ENCODE measurements at places on chromosomes 3 and 15.

DNA sequence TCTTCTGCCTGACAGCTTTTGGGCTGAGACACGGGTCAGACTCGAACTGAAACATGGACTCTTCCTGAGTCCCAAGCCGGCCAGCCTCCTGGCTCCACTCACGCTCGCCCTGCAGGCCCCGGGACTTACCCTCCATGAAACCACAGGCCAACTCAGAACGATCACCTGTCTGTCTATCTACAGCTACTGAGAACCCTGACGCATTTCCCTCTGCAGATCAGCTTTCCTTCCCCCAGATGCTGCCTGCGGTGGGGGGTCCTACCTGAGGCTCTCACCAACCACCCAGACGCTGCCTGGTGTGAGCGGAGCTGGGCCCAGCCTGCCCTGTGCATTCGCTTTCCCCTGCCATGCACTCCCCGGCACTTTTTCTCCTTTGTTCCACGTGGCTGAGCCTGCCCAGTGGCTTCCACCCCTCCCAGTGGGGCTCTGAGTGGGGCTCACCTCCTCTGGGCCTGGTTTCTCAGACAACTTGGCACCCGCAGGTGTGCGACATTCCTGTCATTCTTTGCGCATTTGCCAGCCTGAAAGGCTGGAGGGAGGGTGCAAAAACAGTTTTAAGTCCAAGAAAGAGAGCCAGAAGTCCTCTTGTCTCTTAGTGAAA lies 60.2 kb downstream of the PLXNA1 start:
- H3K27ac ChIP-seq: no peak overlapping the region
- DNase-seq: no peak
- H3K27me3 ChIP-seq: no peaks in the 10 kb centered on the region
- no peaks in the 10 kb centered on the region for H3K4me1 ChIP-seq
- H3K36me3 ChIP-seq: no peaks in the 10 kb centered on the region
- H3K4me3 ChIP-seq: no peak overlapping the region

DNA sequence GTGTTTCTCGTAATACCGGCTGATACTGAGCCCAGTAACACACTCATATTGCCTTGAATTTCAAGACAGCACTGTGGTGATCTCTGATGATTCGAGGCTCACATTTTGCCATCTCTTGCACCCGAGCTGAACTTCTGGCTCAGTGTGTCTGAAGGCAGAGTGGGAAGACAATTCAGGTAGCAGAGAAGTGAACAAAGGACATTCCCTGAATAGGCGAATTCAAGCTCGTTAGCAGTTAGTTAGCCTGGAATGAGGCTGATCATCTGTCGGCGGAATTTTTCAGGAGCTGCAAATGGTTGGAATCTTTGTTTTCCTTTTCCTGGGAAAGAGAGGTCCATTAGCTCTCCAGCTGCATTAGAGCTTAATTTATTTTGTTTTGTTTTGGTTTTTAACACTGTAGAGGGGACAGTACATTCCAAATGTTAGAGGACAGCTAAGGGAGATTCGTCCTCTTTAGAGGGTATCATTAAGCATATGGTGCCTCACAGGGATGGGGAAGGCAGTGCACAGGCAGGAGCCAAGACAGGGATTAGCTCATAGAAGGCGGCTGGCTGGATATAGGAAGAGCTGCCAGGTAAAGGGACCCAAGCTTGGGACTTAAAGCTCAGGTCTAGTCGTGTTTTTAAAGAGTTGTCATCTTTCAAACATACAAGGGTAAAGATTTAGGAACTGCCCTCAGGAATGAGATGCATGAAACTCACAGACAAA lies 119.7 kb upstream of the DLG1 start:
- no peaks in the 10 kb centered on the region for H3K36me3 ChIP-seq
- H3K27ac ChIP-seq: no peak overlapping the region
- H3K27me3 ChIP-seq: no peaks in the 10 kb centered on the region
- DNase-seq: no peak

- H3K4me1 ChIP-seq: no peaks in the 10 kb centered on the region
- no peak for DNase-seq
- H3K27me3 ChIP-seq: no peaks in the 10 kb centered on the region
- no peak overlapping the region for H3K4me3 ChIP-seq
- H3K36me3 ChIP-seq: no peaks in the 10 kb centered on the region
Observed at GRCh38 chr15:59255680-59256336, 49.2 kb downstream of the LDHAL6B start.

- no peaks in the 10 kb centered on the region for H3K27me3 ChIP-seq
- H3K27ac ChIP-seq: no peak overlapping the region
- H3K4me1 ChIP-seq: no peaks in the 10 kb centered on the region
- DNase-seq: no peak
- no peaks in the 10 kb centered on the region for H3K36me3 ChIP-seq
Observed at GRCh38 chr15:49082960-49083359, 36.7 kb upstream of the SECISBP2L start.

- H3K4me1 ChIP-seq: no peaks in the 10 kb centered on the region
- no peak overlapping the region for H3K27ac ChIP-seq
- no peaks in the 10 kb centered on the region for H3K27me3 ChIP-seq
- no peak overlapping the region for H3K4me3 ChIP-seq
Observed at GRCh38 chr3:193943200-193943599, 192.7 kb upstream of the HES1 start.

GRCh38 chr15:24899795-24900194 lies 55.0 kb upstream of the SNRPN start:
- H3K27me3 ChIP-seq: no peaks in the 10 kb centered on the region
- no peak for DNase-seq
- H3K36me3 ChIP-seq: no peaks in the 10 kb centered on the region
- no peak overlapping the region for H3K4me3 ChIP-seq

DNA sequence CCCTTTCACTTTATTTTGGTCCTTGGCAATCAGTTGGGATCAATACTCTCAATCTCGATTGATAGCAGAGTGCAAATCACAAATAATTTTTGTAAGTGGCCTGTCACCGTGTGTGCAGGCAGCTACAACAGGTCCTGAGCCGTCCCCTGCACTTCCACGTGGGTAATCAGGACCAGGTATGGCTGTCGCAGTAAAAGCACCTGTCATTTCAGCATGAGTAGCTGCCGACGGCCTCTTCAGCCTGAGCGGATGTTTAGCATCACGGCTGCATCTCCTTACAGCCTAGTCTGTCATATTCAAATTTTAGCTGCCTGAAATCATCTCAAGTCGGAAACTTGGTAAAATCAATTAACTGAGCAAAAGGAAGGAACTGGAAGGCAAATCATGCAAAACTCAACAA lies 53.0 kb upstream of the FOXP1 start:
- H3K4me3 ChIP-seq: no peak overlapping the region
- no peaks in the 10 kb centered on the region for H3K4me1 ChIP-seq
- no peak overlapping the region for H3K27ac ChIP-seq
- no peaks in the 10 kb centered on the region for H3K27me3 ChIP-seq
- DNase-seq: no peak

GRCh38 chr15:66774001-66774814 lies 72.2 kb downstream of the SMAD6 start:
- H3K27ac ChIP-seq: peak overlapping the region; percentile 61
- peak; percentile 89 for DNase-seq
- no peaks in the 10 kb centered on the region for H3K27me3 ChIP-seq

- no peak for DNase-seq
- H3K4me3 ChIP-seq: no peak overlapping the region
- no peak overlapping the region for H3K27ac ChIP-seq
- no peaks in the 10 kb centered on the region for H3K36me3 ChIP-seq
- no peaks in the 10 kb centered on the region for H3K27me3 ChIP-seq
Observed at GRCh38 chr3:148379763-148380382, 317.8 kb upstream of the AGTR1 start.

- no peak overlapping the region for H3K27ac ChIP-seq
- no peaks in the 10 kb centered on the region for H3K36me3 ChIP-seq
Observed at GRCh38 chr3:110236976-110237610, 834.5 kb upstream of the NECTIN3 start.

DNA sequence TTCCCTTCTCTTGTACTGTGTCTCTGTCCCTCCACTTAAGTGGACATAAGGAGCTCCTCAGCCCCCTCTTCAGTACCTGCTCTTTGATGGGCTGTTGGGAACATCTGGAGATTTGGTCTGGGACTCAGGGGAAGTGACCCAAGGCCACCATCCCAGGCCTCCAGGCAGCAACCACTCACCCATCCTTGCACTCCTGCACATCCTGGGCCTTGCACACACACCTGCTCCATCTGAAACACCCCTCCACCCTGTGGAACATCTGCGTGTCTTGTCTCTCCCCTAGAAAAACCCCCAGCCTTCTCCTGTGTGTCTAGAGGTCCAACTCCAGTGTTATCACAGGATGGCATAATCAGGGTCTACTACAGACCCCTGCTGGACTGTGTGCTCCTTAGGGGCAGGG lies 74.3 kb downstream of the ABTB1 start:
- H3K27ac ChIP-seq: no peak overlapping the region
- no peaks in the 10 kb centered on the region for H3K27me3 ChIP-seq
- H3K4me1 ChIP-seq: peaks cover 6% of the 10 kb centered on the region
- no peaks in the 10 kb centered on the region for H3K36me3 ChIP-seq
- no peak for DNase-seq

DNA sequence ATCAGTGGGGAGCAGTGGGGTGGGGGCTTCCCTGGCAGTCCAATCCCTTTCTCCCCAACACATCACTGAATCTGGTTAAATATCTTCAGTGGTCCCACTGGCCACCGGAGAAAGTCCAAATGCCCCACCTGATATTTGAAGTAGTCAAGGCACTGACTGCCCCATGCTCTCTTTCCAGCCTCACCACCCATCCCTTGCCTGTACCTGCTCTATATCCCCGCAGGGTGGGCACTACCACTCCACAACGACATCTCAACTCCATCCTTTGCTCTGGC lies 101.7 kb downstream of the DAPK2 start:
- no peaks in the 10 kb centered on the region for H3K36me3 ChIP-seq
- peaks cover 15% of the 10 kb centered on the region for H3K4me1 ChIP-seq
- no peak overlapping the region for H3K4me3 ChIP-seq
- no peaks in the 10 kb centered on the region for H3K27me3 ChIP-seq
- DNase-seq: no peak
- H3K27ac ChIP-seq: no peak overlapping the region

- H3K4me1 ChIP-seq: no peaks in the 10 kb centered on the region
- no peaks in the 10 kb centered on the region for H3K27me3 ChIP-seq
Observed at GRCh38 chr3:106792716-106793115, 584.5 kb upstream of the CCDC54 start.

GRCh38 chr15:36882487-36883131 lies 217.7 kb downstream of the MEIS2 start:
- no peak for DNase-seq
- no peaks in the 10 kb centered on the region for H3K27me3 ChIP-seq
- H3K4me1 ChIP-seq: no peaks in the 10 kb centered on the region
- peak overlapping the region; percentile 36 for H3K4me3 ChIP-seq
- H3K36me3 ChIP-seq: no peaks in the 10 kb centered on the region

DNA sequence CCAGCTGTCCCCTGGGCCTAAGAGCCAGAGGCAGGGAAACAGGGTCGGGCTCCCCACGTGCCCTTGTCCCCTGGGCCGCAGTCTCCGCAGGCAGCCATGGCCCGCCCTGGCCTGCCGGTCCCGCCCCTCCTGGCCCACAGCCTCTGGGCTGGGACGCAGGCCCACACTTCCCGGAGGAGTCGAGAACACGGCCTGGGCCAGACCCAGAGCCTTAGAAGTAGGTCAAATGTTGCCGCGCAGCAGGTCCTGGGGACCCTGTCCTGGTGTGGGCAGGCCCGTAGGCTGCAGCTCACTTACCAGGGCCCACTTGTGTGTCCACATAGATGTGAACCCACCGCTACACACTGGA lies 4.3 kb upstream of the MYL3 start:
- no peaks in the 10 kb centered on the region for H3K27me3 ChIP-seq
- H3K4me1 ChIP-seq: peaks cover 34% of the 10 kb centered on the region
- H3K4me3 ChIP-seq: no peak overlapping the region
- peak overlapping the region; percentile 73 for H3K27ac ChIP-seq
- H3K36me3 ChIP-seq: no peaks in the 10 kb centered on the region
- peak; percentile 90 for DNase-seq

DNA sequence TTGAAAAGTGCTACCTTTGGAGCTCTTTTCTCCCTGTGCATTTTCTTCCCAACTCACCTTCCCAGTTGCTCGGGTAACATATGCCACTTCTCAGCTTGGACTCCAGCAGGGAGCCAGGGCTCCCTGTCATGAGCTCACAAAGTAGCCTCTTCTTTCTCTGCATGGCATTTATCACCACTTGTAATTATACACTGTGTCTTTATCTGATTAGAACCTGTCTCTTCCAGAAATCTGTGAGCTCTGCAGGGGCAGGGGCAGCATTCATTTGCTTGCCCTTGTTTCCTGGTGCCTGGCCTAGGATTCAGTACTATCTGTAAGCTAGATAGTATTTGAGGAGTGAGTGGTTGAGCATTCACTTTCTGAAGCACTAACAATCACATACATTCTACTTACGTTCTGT lies 100.9 kb downstream of the CLSTN2 start:
- H3K4me1 ChIP-seq: peaks cover 3% of the 10 kb centered on the region
- H3K4me3 ChIP-seq: no peak overlapping the region
- no peak for DNase-seq
- no peaks in the 10 kb centered on the region for H3K27me3 ChIP-seq
- no peaks in the 10 kb centered on the region for H3K36me3 ChIP-seq

- no peak overlapping the region for H3K27ac ChIP-seq
- DNase-seq: no peak
- H3K4me3 ChIP-seq: no peak overlapping the region
- H3K36me3 ChIP-seq: no peaks in the 10 kb centered on the region
Observed at GRCh38 chr15:74294010-74294409, 57.9 kb downstream of the CCDC33 start.

GRCh38 chr3:18246336-18247060 lies 178.6 kb downstream of the SATB1 start:
- no peaks in the 10 kb centered on the region for H3K4me1 ChIP-seq
- no peaks in the 10 kb centered on the region for H3K27me3 ChIP-seq
- DNase-seq: no peak
- H3K4me3 ChIP-seq: no peak overlapping the region
- no peak overlapping the region for H3K27ac ChIP-seq

GRCh38 chr15:70415398-70415797 lies 317.7 kb upstream of the TLE3 start:
- no peaks in the 10 kb centered on the region for H3K4me1 ChIP-seq
- no peak overlapping the region for H3K4me3 ChIP-seq
- H3K27me3 ChIP-seq: no peaks in the 10 kb centered on the region
- H3K27ac ChIP-seq: no peak overlapping the region
- DNase-seq: no peak

DNA sequence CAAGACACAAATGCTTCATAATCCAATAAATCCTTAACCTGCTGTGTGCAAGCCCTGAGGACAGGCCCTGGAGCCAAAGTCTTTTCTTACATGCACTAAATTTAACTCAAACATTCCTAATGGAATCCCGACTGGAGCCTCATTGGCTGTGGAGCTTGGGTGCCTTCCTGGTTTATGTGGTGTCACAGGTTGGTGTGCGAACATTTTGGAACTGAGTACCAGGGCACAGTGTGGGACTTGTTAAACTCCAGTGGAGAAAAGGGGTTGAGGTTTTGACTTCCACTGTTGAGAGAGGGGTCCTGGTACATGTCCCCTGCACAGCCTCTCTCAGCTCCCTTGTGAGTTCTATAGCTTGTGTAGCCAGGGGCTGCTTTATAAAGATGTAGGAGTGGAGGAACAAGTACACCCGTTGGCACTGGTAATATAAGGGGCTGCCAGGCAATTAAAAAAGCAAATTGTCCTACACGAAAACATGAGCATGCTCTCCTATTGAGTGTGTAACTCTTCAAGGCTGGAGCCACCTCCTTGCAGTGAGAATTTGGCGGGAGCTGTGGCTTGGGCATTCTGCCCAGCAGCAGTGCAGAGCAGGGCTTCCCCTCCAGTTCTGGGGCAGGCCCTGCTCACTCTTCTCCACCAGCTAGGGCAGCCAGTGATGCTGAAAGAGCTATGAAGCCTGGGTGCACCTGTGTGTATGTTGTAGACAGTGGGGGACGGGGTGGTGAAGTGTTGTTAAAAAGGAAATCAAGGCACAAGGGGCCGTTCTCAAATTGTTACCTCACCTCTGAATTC lies 218.1 kb downstream of the CLSTN2 start:
- no peak overlapping the region for H3K4me3 ChIP-seq
- H3K4me1 ChIP-seq: peaks cover 1% of the 10 kb centered on the region
- no peaks in the 10 kb centered on the region for H3K27me3 ChIP-seq
- H3K36me3 ChIP-seq: no peaks in the 10 kb centered on the region
